ENCODE measurements at places on chromosomes 2 and 18.

DNA sequence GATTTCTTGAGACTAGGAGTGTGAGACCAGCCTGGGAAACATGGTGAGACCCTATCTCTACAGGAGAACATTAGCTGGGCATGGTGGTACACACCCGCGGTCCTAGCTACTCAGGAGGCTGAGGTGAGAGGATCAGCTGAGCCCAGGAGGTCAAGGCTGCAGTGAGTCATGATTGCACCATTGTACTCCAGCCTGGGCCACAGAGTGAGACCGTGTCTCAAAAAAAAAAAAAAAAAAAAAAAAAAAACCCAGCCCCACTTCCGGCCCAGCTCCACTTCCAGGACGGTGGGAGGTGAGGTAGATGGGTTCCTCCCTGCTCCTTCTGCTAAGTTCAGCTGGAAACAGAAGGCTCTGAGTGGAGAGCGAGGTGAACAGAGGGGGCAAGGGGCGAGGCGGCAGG, 41.4 kb upstream of the NFATC1 start:
- DNase-seq, result no peak

- peak; percentile 24 for DNase-seq
Observed at GRCh38 chr2:65922794-65923193, 490.4 kb upstream of the SPRED2 start.

- DNase-seq, result no peak
Observed at GRCh38 chr18:49761771-49762170, 51.6 kb downstream of the ACAA2 start.

DNA sequence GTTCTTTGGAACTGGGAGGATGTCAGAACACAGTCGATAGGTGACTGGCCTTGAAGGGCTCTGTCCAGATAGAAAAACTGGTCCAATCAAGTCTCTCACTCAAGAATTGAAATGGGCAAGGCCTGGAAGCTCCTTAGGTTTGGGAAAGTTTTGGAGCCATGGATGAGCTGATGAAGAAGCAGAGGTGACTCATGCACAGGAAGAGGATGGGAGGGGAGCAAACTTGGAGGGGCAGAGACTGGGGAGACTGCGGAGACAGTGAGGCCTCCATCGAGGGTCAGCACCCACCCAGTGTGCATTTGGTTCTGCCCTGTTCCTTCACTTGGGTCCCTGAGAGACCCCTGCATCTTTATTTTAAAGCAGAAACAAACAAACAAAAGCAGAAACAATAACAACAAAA, 41.1 kb downstream of the SOWAHC start:
- DNase-seq, result no peak

- no peak for DNase-seq
Observed at GRCh38 chr2:71712158-71712818, 258.9 kb downstream of the DYSF start.

DNA sequence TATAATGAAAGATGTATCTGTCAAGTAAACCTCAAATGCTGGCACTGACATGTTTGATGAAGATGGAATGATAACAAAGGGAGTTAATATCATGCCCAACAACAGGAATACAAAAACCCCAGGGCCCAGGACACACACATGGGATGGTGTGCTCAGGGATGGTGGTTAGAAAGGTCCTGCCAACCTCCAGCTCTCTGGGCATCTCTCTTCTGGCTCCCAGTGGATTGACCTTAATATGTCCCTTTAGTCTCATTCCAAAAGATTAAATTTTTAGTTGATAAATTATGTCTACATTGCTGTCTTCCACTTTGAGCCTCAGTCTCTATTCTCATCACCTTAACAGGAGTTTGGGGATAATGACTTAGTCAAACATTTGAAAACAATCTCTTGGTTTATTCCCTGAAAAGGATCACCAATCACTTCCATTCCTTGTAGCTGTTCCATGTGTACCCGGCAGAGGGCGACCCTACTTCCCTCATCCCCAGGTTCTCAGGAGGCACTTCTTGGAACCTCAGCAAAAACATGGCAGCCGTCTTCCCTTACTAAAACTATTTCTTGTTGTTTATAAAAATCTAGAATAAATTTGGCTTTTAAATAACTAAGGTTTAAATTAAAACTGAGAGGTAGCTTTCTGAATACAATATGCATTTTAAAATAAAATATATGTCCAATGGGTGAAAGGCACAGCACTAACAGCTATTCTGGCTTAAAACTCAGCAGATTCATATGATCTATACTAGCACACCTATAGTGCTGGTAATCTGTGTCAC, 29.6 kb downstream of the MCEE start:
- DNase-seq, result peak; percentile 17

Measured in muscle of arm (tissue), 14 donors.